ENCODE measurements at places on chromosomes 7 and 10.

GRCh38 chr7:36153571-36154097 is 580 bp downstream of the EEPD1 start:
- peak; percentile 17 for DNase-seq

GRCh38 chr10:89679986-89680385 is 21.4 kb upstream of the KIF20B start:
- DNase-seq, result no peak

- no peak for DNase-seq
Measured at GRCh38 chr10:23715363-23715762, 276.5 kb downstream of the OTUD1 start.

GRCh38 chr10:3500408-3500856 is 284.6 kb downstream of the KLF6 start:
- DNase-seq, result no peak

DNA sequence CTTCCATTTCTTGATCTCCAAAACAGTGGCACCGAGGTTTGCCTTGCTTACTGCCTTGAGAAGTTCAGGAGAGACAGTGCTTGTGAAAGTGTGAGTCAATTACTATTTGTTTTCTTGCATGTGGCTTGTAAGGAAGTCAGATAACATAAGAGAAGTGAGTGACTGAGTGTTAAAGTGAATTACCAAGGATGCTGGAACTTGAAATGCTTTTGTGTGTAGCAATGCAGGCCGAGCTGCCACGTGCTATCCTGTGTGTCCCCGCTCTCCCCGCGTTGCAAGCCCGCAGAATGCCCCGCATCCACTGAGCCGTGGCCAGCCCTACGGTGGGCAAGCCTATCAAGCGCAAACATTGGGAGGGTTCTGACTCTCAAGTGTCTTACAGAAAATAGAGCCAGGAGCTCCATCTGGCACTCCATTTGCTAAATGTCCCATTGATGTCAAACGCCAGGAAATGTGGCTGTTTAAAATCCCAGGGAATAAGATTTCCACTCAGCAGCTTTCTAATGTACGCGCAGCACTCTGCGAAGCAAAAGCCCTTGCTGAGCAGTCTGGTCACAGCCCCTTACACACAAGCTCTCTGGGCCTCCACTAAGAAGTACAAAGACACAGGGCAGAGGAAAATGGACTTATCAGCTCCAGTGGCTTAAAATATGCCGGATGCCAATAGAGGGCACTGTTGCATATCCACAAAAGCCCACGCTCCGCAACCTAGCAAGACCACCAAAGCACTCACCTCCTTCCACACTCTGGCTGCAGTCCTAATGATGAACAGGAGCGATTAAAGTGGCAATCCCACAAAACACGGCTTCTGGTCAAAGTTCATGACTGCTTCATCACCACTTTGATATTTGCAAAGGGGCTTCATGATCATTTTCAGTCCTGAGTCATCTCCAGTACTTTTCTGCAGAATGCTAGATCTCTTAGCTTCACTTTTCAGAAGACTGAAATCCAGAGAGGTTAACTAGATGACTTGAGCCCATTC is 158.0 kb upstream of the ITGB1 start:
- DNase-seq, result peak; percentile 56

DNA sequence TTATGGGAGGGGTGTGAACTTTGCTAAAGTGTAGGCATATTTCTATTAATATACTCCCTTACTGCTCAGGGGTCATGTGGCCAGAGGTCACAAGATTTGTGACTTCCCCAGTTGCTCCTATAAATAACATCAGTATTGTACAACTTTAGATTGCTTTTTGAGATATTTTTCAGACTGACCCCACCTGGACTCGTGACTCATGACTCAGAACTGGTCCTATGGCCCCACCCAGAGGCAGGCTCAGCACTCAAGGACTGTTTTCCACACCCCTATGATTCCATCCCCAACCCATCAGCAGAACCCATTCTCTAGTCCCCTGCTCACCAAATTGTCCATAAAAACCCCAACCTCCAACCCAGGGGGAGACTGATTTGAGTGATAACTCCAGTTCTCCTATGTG is 2.7 kb upstream of the CUL2 start:
- no peak for DNase-seq

GRCh38 chr10:17003151-17003550 is 126.5 kb downstream of the CUBN start:
- no peak for DNase-seq

- DNase-seq, result no peak
Measured at GRCh38 chr7:35717013-35717412, 22.1 kb upstream of the HERPUD2 start.

GRCh38 chr7:94630855-94631254 is 25.1 kb downstream of the SGCE start:
- no peak for DNase-seq

GRCh38 chr10:85926986-85927385 is 439.6 kb downstream of the GRID1 start:
- DNase-seq, result no peak

- no peak for DNase-seq
Measured at GRCh38 chr10:24310104-24310503, 101.2 kb downstream of the KIAA1217 start.

GRCh38 chr7:85565276-85565675 is 378.4 kb upstream of the SEMA3D start:
- no peak for DNase-seq

DNA sequence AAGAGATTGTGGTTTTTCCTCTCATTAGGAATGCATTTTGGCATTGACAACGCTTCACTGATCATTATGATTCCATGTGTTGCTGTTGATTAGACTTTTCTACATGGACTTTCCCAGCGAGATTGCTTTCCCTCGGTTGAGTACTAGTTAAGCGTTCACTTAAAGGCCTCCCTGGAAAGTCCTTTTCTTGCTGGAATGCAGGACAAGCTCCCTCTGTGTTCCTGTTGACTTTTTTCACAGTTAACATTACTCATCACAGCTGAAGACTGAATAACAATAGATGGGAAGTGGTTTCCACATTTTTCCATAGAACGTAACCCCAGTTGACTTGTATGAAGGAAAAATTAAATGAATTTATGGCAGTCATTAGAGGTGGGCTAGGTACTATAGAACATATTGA is 2.6 kb upstream of the CAV1 start:
- no peak for DNase-seq

GRCh38 chr10:125396676-125397075 is 236.3 kb upstream of the CTBP2 start:
- no peak for DNase-seq

GRCh38 chr10:6267941-6268340 is 65.2 kb downstream of the PFKFB3 start:
- DNase-seq, result no peak

GRCh38 chr7:154231732-154232131 is 179.5 kb downstream of the DPP6 start:
- no peak for DNase-seq

- DNase-seq, result peak; percentile 64
Measured at GRCh38 chr10:72058989-72059842, 29.1 kb downstream of the SPOCK2 start.

DNA sequence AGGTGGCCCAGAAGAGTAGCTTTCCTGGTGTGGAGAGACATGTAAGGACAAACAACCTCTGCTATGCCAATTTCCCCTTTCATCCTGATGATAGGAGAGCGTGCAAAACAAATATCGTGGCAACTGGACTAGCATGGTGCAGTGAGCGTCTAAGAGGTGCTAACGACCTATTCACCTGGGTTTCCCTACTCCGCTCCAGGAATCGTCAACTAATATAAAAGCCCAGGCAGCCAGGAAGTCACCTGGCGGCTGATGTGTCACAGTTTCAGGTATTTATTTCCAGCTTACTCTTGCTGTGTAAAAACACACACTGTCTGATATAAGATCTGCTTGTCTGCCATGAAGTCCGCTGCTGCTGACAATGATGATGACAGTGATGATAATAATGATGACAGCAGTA is 56.5 kb upstream of the EFCAB10 start:
- DNase-seq, result no peak

DNA sequence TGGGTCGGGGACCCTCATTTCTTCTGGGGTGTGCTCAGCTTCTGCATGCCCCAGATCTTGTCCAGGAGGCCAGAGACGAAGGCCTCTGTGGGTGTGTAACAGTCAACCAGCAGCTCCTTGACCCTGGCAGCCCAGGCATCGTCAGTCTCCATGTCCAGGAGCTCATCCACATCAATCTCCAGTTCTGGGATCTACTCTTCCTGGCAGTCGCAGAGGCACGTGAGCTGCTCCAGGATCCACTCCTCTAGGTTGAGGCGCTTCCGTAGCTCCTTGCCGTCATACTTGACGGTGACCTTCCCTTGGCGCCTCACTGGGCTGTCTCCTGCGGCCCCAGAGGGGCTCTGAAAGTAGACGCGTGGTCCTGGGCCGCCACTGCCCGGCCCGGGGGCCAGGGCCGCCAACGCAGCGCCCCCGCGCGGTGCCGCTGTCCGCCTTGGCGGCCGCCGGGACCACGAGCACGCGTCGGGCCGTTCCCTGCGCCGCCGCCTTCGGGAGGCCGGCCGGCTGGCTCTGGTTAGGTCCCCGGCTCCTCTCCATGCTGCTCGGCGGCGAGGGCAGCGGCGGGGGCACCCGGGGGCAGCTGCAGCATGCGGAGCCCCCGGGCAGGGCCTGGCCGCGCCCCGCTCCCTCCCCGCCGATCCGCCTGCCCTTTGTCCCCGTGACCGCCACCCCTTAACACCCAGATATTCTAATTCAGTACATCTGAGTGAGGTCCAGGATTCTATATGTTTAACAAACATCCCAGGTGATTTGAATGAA is 170.5 kb downstream of the SEPTIN7 start:
- no peak for DNase-seq

GRCh38 chr10:84269773-84270172 is 24.9 kb downstream of the RGR start:
- no peak for DNase-seq

GRCh38 chr7:28200598-28200997 is 20.0 kb upstream of the JAZF1 start:
- no peak for DNase-seq

DNA sequence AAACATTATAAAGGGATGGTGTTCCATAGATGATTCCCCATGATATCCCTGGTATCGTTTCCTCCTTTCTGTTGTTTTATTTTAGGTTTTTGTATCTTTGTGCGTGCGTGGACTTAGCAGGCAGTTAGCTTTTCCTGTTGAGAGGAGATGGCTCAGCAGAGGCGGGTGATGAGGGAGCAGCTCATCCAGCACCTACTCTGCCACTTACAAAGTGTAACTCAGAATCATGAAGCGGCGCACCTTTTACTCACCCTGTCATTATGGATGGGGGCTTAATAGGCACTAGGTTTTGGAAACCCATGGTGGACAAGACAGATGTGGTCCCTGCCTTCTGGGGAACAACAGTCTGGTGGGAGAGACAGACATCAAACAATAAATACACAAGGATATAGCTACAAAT is 17.1 kb downstream of the FAM241B start:
- no peak for DNase-seq

DNA sequence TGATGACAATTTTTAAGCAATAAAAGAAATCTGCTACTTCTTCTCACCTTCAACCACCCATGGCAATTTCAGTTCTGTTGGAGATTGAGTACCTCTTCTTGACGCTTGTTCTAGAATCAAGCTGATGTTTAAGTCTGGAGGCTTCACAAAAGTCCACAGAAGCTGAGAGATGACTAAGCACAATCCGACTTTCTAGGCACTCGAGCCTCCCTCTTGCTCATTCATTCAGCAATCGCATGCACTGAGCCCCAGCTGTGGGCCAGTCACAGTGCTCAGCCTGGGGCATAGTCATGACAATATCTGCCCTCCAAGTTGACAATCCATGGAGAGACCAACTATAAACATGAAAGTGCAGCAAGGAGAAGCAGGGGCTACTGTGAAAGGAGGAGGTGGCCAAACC is 103.2 kb downstream of the IPMK start:
- no peak for DNase-seq

GRCh38 chr7:42096681-42097561 is 140.1 kb downstream of the GLI3 start:
- DNase-seq, result no peak

- DNase-seq, result no peak
Measured at GRCh38 chr7:123649964-123650363, 5.7 kb upstream of the LMOD2 start.

DNA sequence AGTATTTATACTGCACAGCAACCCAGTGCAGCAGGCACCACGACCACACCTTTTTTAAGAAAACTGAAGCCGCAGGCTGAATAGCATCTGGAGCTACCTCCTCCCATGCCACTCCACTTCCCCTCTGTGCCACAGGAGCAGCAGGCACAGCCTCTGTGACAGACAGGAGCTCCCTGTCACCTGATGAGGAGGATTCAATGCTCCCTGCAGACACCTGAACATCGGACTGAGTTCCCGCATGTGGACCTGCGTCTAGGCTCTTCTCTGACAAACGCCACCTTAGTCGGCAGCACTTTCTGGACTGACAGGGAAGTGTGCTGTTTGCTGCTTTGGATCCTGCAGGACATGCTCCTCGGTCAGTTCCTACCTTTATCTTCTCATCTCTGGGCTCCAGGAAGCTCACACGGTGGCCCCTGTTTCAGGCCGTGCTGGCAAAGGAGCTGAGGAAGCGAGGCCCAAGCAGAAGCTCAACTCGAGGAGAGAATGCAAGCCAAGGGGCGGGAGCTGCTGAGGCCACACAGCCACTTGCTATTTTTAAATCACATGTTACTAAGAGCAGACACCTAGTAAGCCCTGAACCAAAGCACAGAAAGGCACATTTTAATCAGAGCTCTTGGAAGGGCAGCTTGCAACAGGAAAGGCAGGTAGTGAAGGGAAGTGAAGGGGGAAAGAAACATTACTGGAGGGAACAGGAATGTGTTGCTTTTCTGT is 56.6 kb downstream of the VOPP1 start:
- DNase-seq, result no peak
